Left cardiac atrium (tissue), 4 donors: ENCODE measurements at places on chromosomes 4 and X. TPM values are rescaled to one million over a fixed set of nuclear protein-coding genes. Genes with fewer than 3 reads are reported as not detected.

DMRTC1 gene
- not detected for total RNA-seq

STK32B gene
- total RNA-seq: 1.4 TPM

FAM13A gene
- 24.9 TPM for total RNA-seq

PDCL2 gene
- total RNA-seq: not detected

- no peak for DNase-seq
Measured at GRCh38 chr4:53477038-53477565, 99.7 kb downstream of the FIP1L1 start.

GRCh38 chr4:118277243-118277642 is 75.6 kb downstream of the PRSS12 start:
- no peak for DNase-seq

DNA sequence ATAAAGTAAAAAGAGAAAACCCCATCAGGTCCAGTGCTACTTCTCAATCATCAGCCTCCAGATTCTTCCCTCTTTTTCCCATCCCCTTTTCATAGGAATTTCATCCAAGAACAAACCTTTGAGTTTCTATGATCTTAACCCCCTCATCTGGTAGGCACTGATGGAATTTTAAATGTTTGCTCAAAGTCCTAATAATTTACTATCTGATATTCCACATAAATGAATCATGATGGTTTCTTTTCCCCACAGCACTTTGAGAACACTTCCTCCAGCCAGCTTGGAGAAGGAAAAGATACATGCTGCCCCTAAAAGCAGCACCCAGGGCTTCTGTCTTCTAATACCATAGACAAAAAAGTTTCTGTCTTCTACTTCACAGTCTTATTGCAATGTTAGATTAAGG is 19.4 kb upstream of the KLHL8 start:
- no peak for DNase-seq

DNA sequence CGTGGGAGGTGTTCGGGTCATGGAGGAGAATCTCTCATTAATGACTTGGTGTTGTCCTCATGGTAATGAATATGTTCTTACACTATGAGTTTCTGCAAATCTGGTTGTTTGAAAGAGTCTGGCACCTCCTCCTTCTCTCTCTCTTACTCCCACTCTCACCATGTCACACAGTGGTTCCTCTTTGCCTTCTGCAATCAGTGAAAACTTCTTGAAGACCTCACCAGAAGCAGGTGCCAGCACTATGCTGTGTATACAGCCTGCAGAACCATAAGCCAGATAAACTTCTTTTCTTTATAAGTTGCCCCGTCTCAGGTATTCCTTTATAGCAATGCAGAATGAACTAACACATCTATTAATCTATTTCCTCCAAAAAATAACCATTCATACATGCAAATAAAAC is 275.0 kb downstream of the ANTXR2 start:
- DNase-seq: no peak

DNA sequence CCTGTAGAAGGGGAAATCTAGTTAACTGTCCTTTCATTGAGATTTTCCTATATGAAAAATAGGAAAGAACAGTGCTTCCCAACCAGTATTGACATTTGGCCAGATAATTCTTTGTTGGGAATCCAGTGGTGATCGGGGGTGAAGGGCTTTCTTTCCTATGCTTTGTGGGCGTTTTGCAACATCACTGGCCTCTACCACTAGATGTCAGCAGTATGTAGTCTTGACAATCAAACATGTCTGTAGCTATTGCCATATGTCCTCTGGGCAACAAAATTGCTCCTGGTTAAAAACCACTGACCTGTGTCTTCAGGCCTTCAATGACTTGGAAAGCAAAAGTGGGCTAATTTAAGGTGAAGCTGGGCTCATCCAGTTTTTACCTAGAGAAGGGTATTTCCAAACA is 658.5 kb downstream of the DACH2 start:
- DNase-seq: no peak

GRCh38 chrX:39871648-39872047 is 226.1 kb downstream of the BCOR start:
- no peak for DNase-seq

DNA sequence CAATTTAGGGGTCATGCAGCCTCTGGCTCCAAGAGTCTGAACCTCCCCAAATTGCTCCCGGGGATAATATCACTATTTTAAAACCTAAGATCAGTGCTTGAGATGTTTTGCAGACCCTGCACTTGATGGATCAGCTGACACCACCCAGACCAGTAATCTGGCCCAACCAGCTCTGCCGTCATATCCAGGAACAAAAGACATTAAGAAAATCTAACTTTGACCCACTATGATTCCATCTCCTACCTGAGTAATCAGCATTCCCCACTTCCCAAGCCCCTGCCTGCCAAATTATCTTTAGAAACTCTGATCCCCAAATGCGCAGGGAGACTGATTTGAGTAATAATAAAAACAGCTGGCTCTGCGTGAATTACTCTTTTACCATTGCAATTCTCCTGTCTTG is 34.4 kb upstream of the CCNG2 start:
- no peak for DNase-seq

DNA sequence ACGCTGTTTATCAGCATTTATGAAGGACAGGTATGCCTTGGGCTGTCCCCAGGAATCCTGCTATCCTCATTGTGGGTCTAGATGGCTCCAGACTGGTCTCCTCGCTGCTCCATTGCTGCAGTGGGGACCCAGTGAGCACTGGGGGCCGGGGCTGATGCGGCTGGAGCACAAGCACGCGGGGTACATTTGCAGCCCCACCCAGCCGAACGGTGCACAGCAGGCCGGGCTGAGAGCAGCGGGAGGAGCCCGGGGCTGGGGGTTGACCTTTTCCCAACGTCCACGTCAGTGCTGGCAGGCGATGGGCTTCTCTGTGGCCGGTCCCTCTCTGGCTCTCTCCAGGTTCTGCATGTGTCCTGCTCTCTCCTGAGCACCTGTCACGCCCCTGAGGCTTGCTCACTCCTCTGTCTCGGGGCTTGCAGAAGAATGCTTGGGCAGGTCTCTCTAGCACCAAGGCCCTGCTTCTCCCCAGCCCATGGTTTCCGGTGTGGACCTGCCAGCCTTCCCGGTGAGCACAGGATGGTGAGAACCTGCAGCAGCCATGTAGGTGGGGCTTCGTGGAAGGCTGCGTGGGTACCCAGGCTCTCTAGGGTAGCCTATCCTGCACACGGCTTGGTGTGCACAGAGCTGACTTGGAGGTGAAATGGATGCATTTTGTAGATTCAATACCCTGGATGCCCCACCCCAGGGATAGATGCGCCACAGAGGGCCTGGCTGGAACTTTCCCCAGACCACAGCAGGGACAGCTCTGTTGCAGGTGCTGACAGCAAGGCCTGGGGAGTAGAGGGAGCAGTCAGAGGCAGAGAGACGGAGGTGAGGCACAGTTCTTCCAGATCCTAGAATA is 89.1 kb upstream of the ADRA2C start:
- DNase-seq: peak; percentile 8

- no peak for DNase-seq
Measured at GRCh38 chr4:46196086-46196485, 72.2 kb upstream of the GABRG1 start.
